ENCODE measurements at places on chromosomes 1 and 21. TPM values are rescaled to one million over a fixed set of nuclear protein-coding genes. Genes with fewer than 3 reads are reported as not detected.

GNG12 gene
- total RNA-seq = 204 TPM

RXFP4 gene
- total RNA-seq = not detected

OR2L2 gene
- under 0.01 TPM for total RNA-seq

HAO2 gene
- not detected for total RNA-seq

KIF14 gene
- total RNA-seq = 1.8 TPM

TRIM63 gene
- total RNA-seq = under 0.01 TPM

DMRTA2 gene
- total RNA-seq = under 0.01 TPM

CSMD2 gene
- total RNA-seq = 0.36 TPM

RGS7 gene
- 0.59 TPM for total RNA-seq

LCE1A gene
- total RNA-seq = not detected

All from osteoblast (primary cell).